ENCODE measurements at places on chromosomes 4 and X.

- DNase-seq, result no peak
Measured at GRCh38 chr4:125735102-125735501, 420.3 kb downstream of the FAT4 start.

DNA sequence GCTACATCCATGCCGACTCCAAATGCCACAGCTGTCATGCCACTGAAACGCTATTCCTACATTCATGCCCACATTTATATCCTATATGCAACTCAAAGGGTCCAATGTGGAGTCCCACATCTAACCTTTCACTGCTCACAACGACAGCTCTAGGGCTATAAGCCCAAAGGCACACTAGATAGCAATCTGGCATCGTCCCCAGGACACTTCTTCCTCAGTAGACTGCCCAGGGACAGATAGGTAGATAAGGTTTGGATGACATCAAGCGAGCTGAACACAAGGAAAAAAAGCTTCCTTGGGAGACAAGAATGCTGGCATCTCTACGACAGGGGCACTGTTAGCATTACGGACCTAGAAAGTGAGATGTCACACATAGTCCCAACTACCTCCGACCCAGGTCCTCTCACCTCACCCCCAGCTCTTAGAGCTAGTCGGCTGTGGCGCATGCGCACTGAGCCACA is 685 bp downstream of the RAB9B start:
- DNase-seq, result no peak

GRCh38 chrX:19704132-19704531 is 183.3 kb downstream of the SH3KBP1 start:
- DNase-seq, result no peak

GRCh38 chrX:128897621-128898020 is 625.7 kb downstream of the SMARCA1 start:
- DNase-seq, result no peak

DNA sequence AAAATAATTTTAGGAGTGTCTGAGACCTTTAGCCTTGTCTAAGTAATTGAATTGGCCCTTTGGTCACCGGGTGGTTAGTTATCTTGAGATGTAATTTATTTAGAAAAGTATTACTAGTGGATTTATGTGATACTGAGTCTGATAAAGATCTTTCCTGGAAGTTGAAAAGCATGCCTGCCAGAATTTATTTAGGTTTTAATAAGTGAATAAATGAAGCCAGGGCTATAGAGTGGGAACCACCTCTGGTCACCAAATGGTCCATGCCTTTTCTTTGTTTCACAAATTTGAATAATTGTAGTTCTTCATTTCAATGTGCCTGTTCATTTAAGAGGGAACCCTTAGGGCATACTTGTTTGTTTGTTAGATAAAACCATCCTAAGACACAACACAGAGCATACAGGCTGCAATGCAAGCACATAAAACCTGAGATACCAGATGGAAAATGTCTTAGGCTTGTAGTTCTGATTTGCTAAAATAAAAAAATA is 627.8 kb downstream of the ADGRL3 start:
- DNase-seq, result no peak

DNA sequence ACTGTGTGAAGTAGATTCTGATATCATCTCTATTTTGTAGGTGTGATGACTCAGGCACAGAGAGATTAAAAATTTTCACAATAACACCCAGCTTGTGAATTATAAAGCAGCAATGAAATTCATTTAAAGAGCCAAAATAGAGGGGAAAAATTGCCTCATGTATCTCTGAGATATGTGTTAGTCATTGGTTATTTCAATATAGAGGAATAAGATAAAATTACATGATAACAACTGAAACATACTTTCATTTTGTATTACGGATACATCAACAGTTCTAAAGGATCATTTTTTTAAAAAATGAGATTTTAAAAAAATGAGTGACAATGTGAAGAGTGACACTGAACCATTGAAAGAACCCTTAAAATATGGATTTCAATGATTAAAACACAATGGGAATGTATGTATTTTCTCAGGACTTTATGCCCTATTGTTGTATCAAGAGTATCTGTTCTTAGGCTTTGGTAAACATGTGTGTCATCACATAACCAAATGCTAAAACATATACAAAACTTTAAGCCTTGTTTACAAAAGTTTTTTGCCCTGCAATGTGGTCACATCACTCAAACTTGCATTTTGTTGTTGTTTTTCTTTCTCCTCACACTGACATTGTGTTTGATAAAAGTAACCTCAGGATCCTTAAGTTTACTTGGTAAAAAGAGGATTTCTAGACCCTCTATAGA is 221.3 kb downstream of the ANTXR2 start:
- no peak for DNase-seq

GRCh38 chr4:99991741-99992140 is 41.7 kb upstream of the H2AZ1 start:
- DNase-seq, result no peak

GRCh38 chr4:173930329-173930967 is 353.0 kb downstream of the FBXO8 start:
- DNase-seq, result no peak

GRCh38 chr4:35802644-35803043 is 441.7 kb downstream of the ARAP2 start:
- no peak for DNase-seq

GRCh38 chr4:144650311-144651005 is 4.5 kb downstream of the HHIP start:
- DNase-seq, result no peak

DNA sequence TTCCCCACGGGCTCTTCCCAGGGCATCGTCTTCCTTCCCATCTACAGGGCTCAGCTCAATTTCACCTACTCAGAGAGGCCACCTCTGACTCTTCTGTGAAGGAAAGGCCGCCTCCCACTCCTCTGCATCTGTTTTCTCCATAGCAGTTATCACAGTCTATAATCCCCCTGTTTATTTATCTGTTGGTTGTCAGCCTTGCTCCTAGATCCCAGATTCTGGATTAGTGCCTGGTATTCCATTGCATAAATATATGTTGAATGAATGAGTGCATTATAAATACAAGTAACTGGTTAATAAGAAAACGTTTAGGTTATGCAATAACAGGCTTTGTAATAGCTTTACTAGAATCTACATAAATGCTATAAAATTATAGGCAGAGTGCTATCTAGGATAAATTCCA is 52.9 kb downstream of the NSG1 start:
- DNase-seq, result no peak

DNA sequence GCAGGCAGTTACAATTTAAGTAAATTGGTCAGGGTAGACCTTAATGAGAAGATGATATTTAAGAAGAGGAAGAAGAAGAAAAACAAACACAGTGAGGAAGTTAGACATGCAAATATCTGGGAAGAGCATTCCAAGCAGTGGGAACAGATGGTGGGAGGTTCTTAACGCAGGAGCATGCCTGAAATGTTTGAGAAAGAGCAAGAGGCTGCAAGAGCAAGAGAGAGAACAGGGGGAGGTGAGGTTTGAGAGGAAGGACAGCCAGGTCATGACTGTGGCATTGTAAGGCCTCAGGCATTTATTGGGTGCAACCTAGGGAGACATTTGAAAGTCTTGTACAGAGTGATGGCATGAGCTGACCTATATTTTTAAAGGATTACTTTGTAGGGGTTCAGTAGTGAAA is 136.0 kb downstream of the UGT8 start:
- DNase-seq, result no peak

DNA sequence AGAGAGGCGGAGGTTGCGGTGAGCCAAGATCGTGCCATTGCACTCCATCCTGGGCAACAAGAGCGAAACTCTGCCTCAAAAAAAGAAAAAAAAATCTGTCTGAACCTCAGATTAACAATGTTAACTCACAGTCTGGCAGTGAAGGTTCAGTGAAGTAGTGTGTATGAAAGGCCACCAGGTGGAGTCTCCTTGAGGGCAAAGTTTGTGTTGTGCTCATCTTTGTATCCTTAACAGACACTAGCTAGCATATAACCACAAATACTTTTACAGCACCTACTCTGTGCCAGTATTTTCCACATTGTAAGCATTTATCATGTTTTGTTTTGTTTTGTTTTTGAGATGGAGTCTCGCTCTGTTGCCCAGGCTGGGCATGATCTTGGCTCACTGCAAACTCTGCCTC is 46.0 kb upstream of the MGST2 start:
- DNase-seq, result no peak

DNA sequence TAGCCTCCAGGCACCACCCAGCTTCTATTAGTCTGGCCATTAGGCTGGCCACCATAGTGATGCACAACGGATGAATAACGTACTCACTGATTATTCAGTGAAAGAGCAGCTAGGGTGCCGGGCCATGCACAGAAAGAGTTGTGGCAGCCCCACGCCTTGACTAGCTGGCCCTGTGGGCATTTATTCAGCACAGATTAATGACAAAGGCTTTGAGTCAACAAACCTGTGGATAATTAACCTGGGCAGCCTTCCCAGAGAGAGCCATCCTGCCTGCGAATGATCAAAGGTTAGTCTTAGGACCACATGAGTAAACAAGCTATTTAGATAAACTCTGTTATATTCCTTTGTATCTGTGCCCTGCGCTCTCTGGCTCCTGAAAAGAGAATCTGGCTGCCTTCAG is 37.2 kb downstream of the MAP9 start:
- no peak for DNase-seq

DNA sequence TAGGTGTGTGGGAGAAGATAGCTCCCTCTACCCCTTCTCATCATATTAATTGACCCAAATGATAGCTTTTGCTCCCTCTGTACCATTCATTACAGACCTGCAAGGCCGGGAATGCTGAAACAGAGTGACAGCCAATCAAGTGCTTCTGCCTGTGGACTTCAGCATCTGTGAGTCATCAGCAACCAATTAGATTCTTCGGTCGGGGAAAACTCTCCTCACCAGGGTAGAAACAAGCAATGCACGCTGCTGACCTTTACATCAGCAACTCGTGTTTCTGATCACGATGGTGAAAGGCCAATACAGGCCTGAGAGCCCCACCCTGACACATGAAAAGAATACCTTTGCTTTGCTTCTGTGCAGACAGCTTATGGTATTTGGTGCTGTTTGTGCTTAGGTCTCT is 347.2 kb upstream of the DDX53 start:
- no peak for DNase-seq

Measured in activated CD4-positive, alpha-beta memory T cell treated with anti-CD3 and anti-CD28 coated beads for 36 hours (primary cell).